ENCODE measurements at places on chromosomes 4 and X.

- no peak for DNase-seq
Measured at GRCh38 chr4:182245541-182246215, 2.5 kb downstream of the TENM3 start.

DNA sequence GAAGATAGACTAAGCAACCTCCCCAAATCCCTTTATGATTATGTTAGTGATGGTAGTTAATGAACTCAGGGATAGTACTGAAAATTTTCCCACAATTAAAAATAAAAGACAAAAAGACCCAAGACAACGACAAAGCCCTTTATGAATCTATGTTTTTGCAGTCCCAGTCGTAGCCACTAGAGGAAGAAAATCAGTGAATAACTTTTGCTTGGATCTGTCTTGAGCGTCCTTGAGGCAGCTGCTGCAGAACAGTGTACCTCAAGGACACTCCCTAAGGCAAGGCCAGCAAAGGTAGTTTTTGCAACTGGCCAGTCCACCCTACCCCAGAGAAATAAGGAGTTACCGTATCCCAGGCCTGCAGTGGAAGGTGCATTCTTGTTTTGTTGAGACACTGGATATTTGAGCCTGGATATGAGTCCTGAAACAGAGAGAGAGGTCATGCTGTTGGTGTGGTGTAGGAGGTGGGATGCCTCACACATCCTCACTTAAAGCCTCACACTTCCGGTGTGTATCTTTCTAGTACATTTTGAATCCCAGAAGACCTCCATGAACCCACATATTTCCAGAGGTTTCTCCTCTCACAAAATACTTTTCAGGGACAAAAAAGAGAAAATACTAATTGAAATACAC lies 8.7 kb upstream of the TIMM8A start:
- no peak for DNase-seq

DNA sequence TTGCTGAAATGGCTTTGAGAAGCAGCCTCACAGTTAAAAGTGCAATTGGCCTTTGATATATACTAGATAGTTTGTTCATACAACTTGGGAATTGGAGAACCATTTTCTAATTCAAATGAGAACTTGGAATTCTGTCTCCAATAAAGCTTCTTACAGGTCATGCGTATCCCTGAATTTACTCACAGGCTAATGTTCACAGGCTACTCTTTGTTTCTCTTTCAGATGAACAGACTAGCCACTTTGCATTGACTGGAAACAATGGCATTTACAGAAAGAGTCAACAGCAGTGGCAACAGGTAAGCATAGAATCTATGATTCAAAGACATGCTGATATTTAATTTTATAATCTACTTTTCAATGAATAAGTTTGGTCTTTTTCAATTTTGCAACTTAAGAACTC lies 13.5 kb downstream of the AFF1 start:
- DNase-seq, result no peak

DNA sequence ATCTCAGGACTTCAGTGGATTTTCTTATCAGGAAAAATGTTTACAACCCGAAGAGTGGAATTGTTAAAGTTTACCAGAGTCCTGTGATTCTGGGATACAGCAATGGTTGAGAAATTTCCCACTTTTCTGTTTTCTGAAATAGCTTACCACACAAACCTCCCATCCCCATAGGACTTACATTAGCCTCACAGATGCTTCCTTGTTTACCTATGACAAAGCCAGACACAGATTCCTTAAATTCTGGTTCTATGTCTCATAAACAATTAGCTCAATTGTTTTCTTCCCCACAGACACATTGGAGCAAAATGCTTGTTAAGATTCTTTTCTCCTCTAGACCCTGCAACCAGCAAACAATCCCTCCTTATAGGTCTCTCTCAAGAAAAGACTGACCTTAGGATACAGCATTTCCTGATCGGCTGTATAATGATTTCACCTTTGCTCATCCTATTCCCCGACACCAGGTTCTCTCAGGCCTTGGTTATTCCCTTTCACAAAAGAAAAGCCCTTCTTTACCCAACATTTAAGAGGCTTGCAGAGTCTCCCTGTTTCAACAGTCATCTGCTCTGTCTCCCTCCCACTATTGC lies 886.2 kb downstream of the ARAP2 start:
- DNase-seq, result no peak

GRCh38 chr4:10160281-10160856 lies 43.8 kb upstream of the WDR1 start:
- DNase-seq, result no peak

- no peak for DNase-seq
Measured at GRCh38 chrX:9860826-9861225, 74.6 kb downstream of the SHROOM2 start.

DNA sequence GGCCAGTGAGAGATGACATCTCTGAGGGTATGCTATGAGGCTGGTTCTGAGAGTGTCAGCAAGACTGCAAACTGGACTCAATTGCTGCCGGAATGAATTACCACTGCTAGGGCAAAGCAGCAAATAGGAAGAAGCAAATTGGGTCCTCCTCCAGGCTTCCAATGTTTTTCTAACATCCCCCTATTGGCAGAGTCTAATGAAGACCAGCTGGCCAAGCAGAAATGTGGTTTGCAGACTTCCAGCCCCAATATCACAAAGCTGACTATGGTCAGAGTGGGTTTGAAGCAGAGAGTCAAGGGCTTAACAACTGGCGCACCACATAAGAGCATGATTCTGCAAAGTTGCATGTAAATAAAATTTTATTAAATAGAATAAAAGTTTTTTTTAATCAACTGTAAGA lies 225.4 kb upstream of the GLRA2 start:
- no peak for DNase-seq

GRCh38 chrX:1582686-1583437 lies 8.5 kb upstream of the AKAP17A start:
- no peak for DNase-seq

GRCh38 chr4:137664416-137664815 lies 132.1 kb upstream of the PCDH18 start:
- DNase-seq, result no peak

Measured in COR-L47 (cell line).